CD4-positive, alpha-beta T cell (primary cell): ENCODE measurements at places on chromosomes 13 and 19. TPM values are rescaled to one million over a fixed set of nuclear protein-coding genes. Genes with fewer than 3 reads are reported as not detected.

The WASF3 gene
- 0.08 TPM for total RNA-seq

The C1QTNF9 gene
- total RNA-seq = not detected

The CYSLTR2 gene
- total RNA-seq = 2.7 TPM

The OR7D2 gene
- total RNA-seq = not detected

The RNF17 gene
- 0.25 TPM for total RNA-seq

The PSENEN gene
- 9.4 TPM for total RNA-seq

The CEACAM4 gene
- total RNA-seq = 0.36 TPM

The ZNF729 gene
- total RNA-seq = not detected

The TNFRSF19 gene
- total RNA-seq = not detected

The ZNF568 gene
- total RNA-seq = 4.2 TPM

The SERP2 gene
- not detected for total RNA-seq

The ZNF442 gene
- total RNA-seq = 0.52 TPM

The ZNF492 gene
- 1.2 TPM for total RNA-seq

The LYL1 gene
- 2.1 TPM for total RNA-seq

The PLK5 gene
- 0.14 TPM for total RNA-seq

The PRR36 gene
- total RNA-seq = 0.30 TPM

The CLEC11A gene
- 3.3 TPM for total RNA-seq

The NLRP4 gene
- not detected for total RNA-seq

The VSIG10L gene
- 0.14 TPM for total RNA-seq

The CYP4F2 gene
- not detected for total RNA-seq

The PNMA8B gene
- 0.19 TPM for total RNA-seq

The CYP2S1 gene
- 0.78 TPM for total RNA-seq

The HIF3A gene
- total RNA-seq = not detected

The GADD45B gene
- 284 TPM for total RNA-seq

The BST2 gene
- 16.1 TPM for total RNA-seq
